ENCODE measurements at places on chromosomes 5 and 9. TPM values are rescaled to one million over a fixed set of nuclear protein-coding genes. Genes with fewer than 3 reads are reported as not detected.

DNA sequence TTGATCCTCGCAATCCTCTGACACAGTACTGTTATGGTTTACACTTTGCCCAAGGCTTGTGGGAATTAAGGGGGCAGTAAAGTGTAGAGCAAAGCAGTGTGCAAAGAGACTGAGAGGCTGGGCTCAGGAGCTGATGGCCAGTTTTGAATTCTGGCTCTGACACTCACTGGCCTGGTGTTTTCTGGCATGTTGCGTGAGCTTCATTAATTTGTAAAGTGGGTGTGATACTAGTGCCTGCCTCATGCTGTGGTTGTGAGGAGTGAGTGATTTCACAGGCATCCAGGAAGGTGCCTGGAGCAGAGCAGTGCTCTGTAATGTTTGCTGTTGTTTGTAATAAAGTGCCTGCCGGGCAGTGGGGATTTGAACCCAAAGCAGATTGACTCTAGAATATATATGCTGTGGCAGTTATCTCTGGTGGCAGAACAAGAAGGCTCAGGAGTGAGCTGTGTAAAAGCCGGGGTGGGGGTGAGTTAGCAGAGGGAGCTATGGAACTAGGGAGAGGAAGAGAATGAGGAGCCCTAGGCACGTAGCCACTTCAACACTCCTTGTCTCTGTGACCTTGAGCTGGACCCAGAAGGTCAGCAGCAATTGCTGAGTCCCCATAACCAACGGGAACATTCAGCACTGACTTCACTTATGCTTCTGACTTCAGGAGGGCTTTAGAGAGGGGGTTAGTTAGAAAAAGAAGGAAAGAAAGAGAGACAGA lies 108.5 kb downstream of the DOCK2 start:
- H3K4me1 ChIP-seq: peaks cover 8% of the 10 kb centered on the region
- DNase-seq: peak; percentile 33
- no peak overlapping the region for H3K27ac ChIP-seq

The ANXA1 gene
- total RNA-seq: 637 TPM

DNA sequence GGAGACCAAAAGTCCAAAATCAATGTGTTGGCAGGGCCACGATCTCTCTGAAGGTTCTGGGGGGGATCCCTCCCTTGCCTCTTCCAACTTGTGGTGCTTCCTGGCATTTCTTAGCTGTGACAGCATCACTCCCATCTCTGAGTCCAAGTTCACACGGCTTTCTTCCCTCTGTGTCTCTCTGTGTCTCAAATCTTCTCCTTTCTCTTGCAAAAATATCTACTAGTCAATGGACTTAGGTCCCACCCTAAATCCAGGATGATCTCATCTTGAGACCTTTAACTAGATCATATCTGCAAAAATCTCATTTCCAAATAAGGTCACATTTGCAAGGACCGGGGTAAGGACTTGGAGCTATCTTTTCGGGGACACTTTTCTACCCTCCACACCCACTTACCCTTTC lies 186.1 kb downstream of the HSD17B3 start:
- H3K27me3 ChIP-seq: peaks cover 38% of the 10 kb centered on the region
- H3K36me3 ChIP-seq: no peaks in the 10 kb centered on the region
- DNase-seq: no peak
- no peaks in the 10 kb centered on the region for H3K4me1 ChIP-seq

DNA sequence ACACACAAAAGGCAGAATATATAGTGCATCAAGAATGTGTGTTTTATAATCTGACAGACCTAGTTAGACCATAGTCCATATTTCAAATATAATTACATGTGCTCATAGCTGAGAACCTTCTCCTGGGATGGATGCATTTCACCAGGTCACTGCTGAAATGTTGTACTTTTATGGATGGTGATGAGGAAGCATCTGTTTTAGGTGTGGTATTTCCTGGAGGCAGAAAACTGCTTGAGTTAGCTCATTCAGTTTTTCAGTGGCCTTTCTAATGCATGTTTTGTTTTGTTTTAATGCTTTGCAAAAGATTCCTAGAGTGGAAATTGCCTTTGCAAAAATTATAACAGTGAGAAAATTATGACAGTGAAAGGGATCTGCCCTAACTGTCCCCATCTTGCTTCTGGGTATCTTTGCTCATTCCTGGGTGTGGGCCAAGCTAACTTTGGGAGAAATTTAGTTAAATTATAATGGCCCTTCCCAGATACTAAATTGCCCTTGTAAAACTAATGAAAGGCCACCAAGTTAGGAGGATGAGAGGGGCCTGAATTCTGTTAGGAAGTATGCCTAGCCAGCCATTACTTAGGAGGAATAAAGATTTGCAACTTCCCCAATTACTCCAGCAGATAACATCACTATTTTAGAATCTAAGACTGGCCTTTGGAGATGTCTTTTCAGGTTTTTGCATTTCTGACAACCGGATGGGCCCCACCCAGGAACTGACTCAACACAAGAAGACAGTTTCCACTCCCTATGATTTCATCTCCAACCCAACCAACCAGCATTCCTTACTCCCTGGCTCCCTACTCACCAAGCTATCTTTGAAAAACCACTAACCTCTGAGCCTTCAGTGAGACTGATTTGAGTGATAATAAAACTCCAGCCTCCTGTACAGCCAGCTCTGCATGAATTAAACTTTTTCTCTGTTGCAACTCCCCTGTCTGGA lies 7.0 kb upstream of the IL12B start:
- H3K27ac ChIP-seq: no peak overlapping the region
- DNase-seq: peak; percentile 73
- H3K36me3 ChIP-seq: no peaks in the 10 kb centered on the region

DNA sequence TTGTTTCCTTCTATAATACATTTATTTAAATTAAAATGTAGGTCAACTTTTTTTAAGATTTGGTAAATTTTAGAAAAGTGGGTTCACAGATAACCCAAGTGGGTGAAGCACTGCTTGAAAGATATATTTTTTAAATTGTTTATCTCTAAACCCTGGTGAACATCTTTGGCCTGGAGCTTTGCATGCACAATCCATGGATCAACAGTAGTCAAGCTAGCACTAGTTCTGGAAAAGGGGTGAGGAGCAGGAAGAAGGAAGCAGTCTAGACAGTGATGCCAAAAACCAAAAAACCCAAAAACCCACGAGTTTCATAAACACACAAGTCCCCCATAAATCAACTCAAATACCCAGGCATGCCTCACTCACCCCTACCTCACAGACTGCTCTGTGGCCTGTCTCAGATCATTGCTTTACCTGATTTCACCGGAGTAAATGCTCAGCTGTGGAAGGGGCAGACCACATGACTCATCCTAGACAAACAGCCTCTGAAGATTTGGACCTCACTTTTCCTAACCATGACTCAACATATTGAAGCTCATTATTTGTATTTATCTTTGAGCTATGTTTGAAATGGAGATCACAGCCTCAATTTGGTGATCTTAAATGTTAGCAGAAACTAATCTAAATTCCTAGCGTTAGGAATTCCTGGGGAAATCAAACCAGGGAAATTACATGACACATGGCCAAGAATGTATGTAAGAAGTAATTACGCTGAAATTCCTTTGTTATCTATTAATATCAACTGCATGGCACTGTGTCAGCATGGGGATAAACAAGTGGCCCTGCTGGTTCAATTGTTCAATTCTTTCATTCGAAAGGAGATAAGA lies 149.6 kb downstream of the ZNF608 start:
- no peaks in the 10 kb centered on the region for H3K27me3 ChIP-seq
- no peak overlapping the region for H3K27ac ChIP-seq
- no peak overlapping the region for H3K4me3 ChIP-seq
- peaks cover 5% of the 10 kb centered on the region for H3K4me1 ChIP-seq

DNA sequence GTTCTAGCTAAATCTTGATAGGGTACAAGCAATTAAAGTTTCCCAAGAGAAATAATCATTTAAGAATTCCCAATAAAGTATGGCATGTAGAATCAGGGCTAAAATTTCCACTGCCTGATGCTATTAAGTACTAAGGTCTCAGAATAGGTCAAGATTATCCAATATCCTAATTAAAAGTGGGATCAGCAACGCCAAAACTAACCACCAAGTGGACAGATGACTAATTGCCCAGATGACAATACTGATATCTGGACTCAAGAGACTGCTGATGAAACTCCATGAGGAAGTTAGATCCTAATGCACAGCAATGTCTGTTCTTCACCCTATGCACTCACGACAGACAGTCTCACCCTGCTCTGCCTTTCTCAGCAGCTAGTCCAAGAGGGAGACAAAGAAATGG lies 14.3 kb downstream of the DEPDC1B start:
- DNase-seq: no peak
- no peak overlapping the region for H3K4me3 ChIP-seq
- H3K36me3 ChIP-seq: no peaks in the 10 kb centered on the region
- H3K4me1 ChIP-seq: no peaks in the 10 kb centered on the region

DNA sequence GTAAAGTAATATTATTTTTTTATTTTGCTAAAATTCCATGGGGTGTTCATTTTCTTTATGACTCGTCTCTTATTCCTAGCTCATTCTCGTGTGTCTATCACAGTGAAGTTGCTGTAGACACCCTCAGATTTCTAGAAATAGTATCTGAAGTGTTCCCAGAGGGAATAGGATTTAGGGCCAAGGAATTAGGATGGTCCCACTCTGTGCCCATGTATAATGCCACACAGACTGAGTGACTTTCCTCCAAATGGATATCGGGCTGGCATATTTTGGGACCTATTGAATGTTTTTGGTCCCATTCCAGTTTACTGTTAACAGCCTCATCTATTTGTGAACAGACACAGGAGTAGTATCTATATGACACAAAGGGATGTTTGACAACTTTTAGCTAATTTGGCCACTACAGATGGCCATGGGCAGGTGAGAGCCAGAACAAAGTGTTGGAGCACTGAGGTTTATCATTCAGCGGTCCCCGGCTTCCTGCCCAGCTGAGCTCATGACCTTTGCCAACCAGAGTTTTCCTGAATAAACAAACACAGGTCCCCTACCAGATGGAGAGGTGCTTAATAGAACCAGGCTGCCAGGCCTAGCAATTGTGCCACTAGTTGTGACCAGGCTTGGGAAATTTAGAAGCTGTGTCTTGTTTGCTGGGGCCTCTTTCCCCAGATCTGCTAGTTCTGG lies 46.9 kb downstream of the MAP1B start:
- H3K4me1 ChIP-seq: peaks cover 39% of the 10 kb centered on the region
- H3K27me3 ChIP-seq: no peaks in the 10 kb centered on the region
- H3K36me3 ChIP-seq: no peaks in the 10 kb centered on the region
- H3K27ac ChIP-seq: peak overlapping the region; percentile 3
- no peak for DNase-seq

DNA sequence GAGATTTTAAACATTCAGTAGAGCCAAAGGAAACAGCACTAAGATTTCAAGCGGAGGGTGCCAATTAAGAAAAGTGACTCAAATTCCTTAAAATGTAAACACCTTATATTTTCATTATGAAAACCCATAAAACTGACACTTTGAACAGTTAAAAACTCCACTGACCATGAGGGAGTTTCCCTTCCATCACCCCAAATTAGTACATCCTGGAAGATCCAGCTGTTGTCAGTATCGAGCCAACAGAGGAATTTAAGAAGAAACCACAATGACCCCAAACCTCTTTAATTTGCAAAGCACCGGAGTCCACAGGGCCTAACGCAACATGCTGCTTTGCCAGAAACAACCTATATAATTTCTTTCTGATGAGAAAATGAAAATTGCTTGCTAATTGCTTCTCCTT lies 41.3 kb downstream of the ROR2 start:
- no peak overlapping the region for H3K27ac ChIP-seq
- H3K4me3 ChIP-seq: no peak overlapping the region
- no peaks in the 10 kb centered on the region for H3K36me3 ChIP-seq

The DNM1 gene
- total RNA-seq: 13.6 TPM

The RORB gene
- total RNA-seq: under 0.01 TPM

The LECT2 gene
- total RNA-seq: not detected

- H3K36me3 ChIP-seq: no peaks in the 10 kb centered on the region
- no peaks in the 10 kb centered on the region for H3K4me1 ChIP-seq
- DNase-seq: no peak
- peaks cover 30% of the 10 kb centered on the region for H3K27me3 ChIP-seq
Measured at GRCh38 chr9:130483371-130483971, 38.7 kb downstream of the ASS1 start.

The CHSY3 gene
- total RNA-seq: 1.4 TPM

GRCh38 chr5:58887721-58888409 lies 305.0 kb downstream of the RAB3C start:
- no peaks in the 10 kb centered on the region for H3K36me3 ChIP-seq
- no peak overlapping the region for H3K27ac ChIP-seq
- H3K4me3 ChIP-seq: no peak overlapping the region
- DNase-seq: peak; percentile 11

The IFNK gene
- not detected for total RNA-seq

The PRR16 gene
- 10.6 TPM for total RNA-seq

- DNase-seq: no peak
- peaks cover 41% of the 10 kb centered on the region for H3K27me3 ChIP-seq
- no peak overlapping the region for H3K27ac ChIP-seq
- no peaks in the 10 kb centered on the region for H3K36me3 ChIP-seq
Measured at GRCh38 chr9:135082536-135082935, 4.9 kb upstream of the OLFM1 start.

GRCh38 chr9:137128158-137128861 lies 10.6 kb upstream of the GRIN1 start:
- H3K27ac ChIP-seq: no peak overlapping the region
- H3K4me3 ChIP-seq: 0 out of 2 replicates have a peak overlapping the region, but pooled peaks have one; percentile 76
- no peaks in the 10 kb centered on the region for H3K36me3 ChIP-seq

The GABRB2 gene
- total RNA-seq: not detected

DNA sequence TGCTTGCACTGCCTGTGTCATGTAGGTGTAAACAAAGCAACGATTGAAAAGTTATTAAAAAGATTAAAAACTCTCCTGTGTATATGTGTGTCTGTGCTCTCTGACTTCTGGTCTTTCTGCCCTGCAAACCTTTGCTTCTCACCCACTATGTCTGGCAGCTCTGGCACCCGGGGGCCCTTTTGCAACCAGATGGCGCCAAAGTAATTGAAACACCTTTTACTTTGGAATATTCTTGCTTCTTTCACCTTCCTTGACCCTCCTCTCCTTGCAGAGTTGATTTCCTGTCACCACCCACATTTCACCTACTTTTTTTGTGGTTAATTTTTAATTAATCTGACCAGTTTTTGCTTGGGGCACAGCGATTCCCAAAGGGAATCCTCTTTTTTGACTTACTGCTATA lies 275.5 kb downstream of the ARHGEF28 start:
- H3K36me3 ChIP-seq: 0 out of 2 replicates have a peak, but pooled peaks cover 2% of the 10 kb centered on the region
- no peak overlapping the region for H3K27ac ChIP-seq
- DNase-seq: no peak
- peaks cover 4% of the 10 kb centered on the region for H3K4me1 ChIP-seq
- H3K27me3 ChIP-seq: no peaks in the 10 kb centered on the region

The CEP120 gene
- total RNA-seq: 46.1 TPM

The LCN15 gene
- total RNA-seq: not detected

DNA sequence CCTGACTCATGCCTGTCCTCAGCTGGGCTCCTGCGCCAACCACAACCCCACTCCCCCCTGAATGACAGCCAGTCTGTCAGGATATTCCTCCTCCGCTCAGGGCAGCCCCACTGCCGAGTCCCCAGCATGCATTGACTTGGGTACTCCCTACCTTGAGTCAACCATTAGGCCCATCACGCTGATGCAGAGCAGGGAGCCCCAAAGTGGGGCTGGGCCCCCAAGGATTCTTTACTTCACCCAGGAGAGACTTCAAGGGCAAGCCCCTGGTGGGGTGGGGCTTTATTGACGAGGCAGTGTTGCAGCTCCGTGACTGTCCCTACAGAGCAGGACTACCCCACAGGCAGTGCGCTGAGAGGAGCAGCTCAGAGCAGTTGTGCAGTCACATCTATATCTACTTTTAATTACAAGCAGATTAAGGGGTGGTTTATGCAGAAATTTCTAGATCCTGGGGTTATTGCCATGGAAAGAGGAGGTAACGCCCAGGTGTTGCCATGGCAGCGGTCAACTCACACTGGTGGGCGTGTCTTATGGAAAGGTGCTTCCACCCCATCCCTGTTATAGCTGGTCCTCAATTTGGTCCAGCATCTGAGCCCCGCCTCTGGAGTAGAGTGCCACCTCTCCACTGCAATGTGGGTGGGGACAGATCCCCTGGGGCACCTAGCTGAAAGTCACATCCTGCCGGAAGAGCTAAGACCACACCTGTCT lies 32.1 kb upstream of the FCN1 start:
- no peak overlapping the region for H3K4me3 ChIP-seq
- H3K36me3 ChIP-seq: no peaks in the 10 kb centered on the region
- peaks cover 11% of the 10 kb centered on the region for H3K27me3 ChIP-seq
- H3K4me1 ChIP-seq: no peaks in the 10 kb centered on the region
